ENCODE measurements at places on chromosomes 6 and 20. TPM values are rescaled to one million over a fixed set of nuclear protein-coding genes. Genes with fewer than 3 reads are reported as not detected.

HMGN3 gene
- total RNA-seq, result 64.8 TPM

MROH8 gene
- 1.1 TPM for total RNA-seq

LINC00237 gene
- not detected for total RNA-seq

VWA7 gene
- 1.3 TPM for total RNA-seq

IL17A gene
- not detected for total RNA-seq

OLIG3 gene
- total RNA-seq, result not detected

WFDC6 gene
- not detected for total RNA-seq

ARMH2 gene
- total RNA-seq, result not detected

FOXS1 gene
- total RNA-seq, result 0.53 TPM

OPRM1 gene
- not detected for total RNA-seq

DPPA5 gene
- total RNA-seq, result not detected

POM121L2 gene
- not detected for total RNA-seq

LAMA5 gene
- total RNA-seq, result 412 TPM

ZSCAN23 gene
- total RNA-seq, result not detected

GPR63 gene
- 0.50 TPM for total RNA-seq

SGK2 gene
- 6.4 TPM for total RNA-seq

SLC16A10 gene
- total RNA-seq, result 0.78 TPM
